ENCODE measurements at places on chromosomes 16 and 17.

DNA sequence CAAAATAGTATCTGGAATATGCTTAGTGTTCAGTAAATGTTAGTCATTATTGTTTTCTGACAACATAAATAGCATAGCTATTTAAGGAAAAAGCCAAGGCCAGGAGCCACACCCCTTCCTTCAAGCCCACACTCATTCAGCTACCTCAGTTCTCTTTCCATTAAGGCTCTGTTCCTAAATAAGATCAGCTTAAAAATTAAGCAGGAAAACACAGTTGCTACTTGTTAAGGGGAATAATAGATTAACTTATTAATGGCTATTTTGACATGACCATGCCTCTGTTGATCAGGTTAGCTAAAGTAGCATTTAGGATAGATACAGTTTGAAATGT lies 158.1 kb downstream of the CHD9 start:
- no peak for DNase-seq

DNA sequence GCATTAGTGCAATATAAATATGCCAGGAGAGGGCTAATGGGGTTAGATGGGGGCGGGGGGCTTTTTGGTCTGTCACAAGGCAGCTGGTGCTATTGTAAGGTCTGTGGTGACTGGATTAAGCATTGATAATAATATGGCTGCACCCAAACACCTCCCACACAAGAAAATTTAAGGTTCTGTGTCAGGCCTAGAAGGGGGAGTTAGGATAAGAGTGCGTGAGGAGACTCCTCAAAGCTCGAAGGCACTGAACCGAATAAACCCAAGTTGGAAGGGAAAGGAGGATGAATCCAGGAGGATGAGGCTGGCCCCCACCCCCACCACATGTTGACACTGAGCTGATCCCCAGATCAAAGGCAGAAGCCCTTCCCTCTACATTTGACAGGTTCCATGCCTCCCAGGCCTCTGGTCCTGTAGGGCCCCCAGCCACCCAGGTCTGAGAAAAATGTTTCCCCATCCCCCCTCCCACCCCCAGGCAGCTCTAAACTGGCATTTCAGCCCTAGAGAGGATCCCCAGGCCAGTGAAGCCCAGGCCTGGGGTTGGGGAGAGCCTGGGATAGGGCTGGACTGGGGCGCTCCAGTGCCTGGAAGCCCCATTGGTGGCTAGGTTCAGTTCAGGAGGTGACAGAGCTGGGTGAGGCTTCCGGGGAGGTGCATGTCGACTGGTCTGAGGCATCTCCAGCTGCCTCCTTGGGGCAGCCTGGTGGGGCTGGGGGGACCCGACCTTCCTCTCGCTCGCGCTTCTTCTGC lies 1.7 kb downstream of the HOXB1 start:
- DNase-seq: no peak

DNA sequence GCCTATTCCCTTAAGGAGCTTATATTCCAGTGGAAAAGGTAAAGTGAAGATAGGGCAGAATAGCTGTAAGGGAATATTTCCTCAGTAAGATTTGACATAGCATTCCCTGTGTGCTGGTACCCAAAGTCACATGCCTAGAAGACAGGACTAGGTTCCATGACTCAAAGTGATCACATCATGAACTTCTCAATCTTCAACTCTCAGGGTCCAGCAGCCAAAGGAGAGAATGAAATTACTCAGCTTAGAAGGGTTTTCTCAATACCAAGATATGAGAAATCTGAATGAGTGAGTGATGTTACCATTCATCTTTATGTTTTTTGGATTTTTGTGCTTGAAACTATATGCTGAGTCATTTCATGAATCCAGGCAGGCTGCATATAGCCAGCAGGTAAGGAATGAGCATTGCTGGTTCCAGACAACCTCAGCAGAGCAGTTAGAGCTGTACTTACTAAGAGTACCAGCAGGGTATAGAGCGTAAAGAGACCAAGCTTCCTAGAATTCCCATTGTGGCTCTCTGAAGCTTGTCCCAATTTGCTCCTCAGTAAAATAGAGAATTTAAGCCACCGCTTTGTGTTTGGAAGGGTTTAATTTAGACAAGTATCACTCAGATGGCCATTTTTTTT lies 91.1 kb downstream of the ANKFN1 start:
- DNase-seq: no peak

DNA sequence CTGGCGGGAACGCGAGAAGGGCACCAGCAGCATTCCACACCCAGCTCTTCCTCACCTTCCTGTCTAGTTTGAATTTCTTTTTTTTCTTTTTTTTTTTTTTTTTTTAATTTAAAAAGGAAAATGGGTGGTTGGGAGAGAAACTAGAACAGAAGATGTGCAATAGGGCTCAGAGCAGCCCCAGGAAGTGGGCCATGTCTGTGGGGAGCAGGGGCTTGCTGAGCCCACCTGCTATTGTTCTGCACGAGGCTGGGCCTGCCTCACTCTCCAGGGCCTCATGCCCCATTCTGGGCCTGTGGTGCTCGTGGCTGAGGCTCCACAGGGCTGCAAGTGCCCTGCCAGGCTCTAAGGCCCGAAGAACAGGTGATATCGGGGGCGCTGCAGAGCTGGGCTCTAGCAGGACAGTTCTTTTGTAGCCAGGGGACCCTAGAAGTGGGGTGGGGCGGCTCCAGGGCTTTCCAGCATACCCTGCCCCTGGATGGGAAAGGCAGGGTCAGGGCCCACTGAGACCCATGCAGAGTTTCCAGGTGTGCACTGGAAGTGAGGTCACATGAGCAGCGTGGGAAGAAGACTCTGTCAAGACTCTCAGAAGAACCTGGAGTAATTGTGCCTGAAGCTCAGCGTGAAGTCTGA lies 12.4 kb downstream of the MRPL27 start:
- no peak for DNase-seq

DNA sequence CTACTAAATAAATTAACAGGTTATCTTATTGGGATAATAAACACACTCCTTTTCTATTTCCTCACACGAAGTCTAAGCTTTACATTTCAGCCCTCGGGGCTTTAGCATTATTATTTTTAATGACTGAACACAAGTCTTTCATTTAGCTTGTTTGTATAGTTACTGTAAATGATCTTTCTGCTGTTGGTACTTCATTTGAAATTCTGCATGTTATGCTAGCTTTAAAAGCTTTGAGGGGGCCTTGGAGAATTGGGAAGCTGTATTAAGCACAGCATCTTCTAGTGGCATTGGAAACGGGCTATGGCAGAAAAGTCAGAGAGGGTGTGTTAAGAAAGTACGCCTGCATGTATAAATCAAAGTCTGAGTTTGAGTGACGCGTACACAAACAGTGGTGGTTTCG lies 243.7 kb downstream of the FTO start:
- DNase-seq: no peak

- DNase-seq: no peak
These were observed 179.4 kb downstream of the BANP start for GRCh38 chr16:88130681-88131080.

GRCh38 chr17:49209061-49209571 lies 1.3 kb downstream of the GNGT2 start:
- DNase-seq: no peak

DNA sequence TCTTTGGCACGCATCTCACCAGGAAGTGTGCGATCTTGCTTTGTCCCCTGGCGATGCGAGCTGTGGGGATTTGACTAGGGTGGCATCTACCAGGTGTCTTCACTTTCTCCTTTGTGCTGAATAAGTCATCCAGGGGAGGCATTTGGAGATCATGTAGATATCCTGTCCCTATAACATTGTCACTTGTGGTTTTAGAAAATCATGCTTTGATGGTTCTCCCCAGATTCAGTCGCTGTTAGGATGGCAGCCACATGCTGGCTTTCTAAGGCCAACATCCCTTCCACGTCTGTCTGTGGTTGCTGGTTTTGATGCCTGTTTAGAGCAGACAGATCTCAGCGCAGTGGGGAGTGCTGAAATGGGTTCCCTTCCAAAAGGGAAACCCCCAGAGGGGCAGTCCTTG lies 2.5 kb downstream of the ADAD2 start:
- no peak for DNase-seq

- DNase-seq: no peak
These were observed 6.6 kb upstream of the HEXIM2 start for GRCh38 chr17:45155029-45155428.

DNA sequence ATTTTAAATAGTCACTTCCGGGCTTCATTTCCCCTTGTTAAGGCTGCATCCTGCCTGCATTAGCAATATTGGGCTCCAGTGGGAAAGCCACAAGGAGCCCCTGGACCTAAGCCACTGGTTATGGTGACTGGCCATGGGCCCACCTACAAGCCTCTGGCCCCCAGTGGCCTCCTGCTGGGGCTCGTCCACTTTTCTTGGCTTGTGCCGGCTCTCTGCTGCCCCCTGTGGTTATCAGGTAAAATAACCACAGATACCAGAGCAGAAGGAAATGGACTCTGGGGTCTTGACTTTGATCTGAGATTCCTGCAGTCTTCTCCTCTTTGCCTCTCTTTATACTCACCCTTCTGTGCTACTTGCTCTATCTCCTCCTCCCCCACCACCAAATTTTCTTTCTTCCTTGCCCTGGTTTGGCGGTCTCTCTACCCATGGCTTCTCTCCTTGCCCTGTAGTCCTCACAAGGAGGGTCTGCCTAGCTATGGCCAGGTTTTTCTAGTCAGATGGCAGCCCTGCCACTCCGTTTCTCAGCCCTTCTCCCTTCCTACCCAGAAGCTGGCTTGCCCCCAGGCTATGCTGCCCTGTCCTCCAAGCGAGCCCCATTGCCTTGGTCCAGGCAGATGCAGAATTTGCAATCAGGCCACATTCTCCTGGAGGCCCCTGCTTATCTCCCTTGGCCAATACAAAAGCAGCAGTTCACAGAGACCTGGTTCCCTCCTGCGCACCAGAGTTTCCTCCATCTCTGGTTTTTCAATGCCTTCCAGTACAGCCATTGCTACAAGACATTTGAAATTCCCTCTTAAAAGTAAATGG lies 82.9 kb upstream of the RCVRN start:
- DNase-seq: no peak

DNA sequence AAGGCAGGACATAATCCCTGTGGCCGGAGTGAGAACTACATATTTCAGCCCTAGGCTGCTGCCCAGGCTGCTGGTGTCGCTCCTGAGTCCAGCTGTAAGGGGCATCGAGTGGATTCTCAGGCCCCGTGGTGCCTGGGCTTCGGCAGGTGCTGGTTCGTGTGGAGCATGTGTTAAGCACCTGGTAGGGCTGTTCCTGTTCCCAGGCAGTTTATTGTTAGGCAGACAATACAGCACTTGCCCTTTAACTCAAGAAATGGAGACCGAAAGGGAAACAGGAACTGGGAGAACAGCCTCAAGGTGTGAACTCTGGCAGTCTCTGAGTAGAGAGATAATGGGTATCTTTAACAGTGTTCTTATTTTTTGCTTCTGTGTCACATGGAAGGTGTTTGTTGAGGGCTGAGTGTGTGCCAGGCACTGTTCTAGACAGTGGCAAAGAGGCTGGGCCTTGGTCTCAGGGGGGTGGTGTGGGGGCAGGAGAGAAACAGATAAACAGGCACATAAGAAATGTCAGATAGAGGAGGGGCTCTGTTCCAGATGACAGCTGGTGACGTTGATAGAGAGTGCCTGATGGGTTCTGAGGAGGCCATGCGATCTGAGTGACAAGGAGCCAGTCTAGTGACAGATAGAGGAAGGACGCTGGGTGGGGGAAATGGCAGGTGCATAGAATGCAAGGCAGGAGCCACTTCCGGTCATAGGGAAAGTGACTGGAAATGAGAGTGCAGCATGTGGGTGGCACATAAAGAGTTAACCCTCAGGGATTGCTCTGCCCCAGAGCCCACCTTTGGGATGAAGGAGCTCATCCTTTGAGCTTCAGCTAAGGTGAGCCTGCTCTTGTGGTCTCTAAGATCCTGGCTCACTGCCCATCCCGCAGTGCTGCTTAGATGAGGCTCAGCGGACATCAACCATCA lies 33.8 kb downstream of the EPN2 start:
- DNase-seq: no peak

- DNase-seq: no peak
These were observed 4.6 kb upstream of the NACA2 start for GRCh38 chr17:61595418-61596186.

DNA sequence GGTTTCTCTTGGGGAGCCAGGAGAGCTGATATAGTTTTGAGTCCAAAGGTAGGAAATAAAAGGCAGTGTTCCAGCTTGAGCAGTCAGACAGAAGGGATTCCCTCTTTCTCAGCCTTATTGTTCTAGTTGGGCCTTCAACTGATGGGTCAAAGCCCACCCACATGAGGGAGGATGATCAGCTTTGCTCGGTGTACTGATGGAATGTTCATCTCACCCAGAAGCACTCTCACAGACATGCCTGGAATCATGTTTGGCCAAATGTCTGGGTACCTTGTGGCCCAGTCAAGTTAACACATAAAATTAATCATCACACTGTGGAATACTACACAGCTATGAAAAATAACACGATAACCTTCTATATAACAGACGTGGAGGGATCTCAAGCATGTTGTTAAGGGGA lies 23.1 kb upstream of the KCNG4 start:
- no peak for DNase-seq

- no peak for DNase-seq
These were observed 212.3 kb upstream of the SDK2 start for GRCh38 chr17:73856556-73856955.

- DNase-seq: peak; percentile 80
These were observed at the start of gene NLE1 for GRCh38 chr17:35141681-35142466. NLE1 (minus strand) TSS chr17:35142303; CDS start chr17:35142275, 28 bp downstream.

GRCh38 chr17:4450710-4451316 lies 17.1 kb downstream of the SPNS3 start:
- DNase-seq: no peak

GRCh38 chr16:3950343-3951193 lies 70.1 kb upstream of the CREBBP start:
- no peak for DNase-seq

DNA sequence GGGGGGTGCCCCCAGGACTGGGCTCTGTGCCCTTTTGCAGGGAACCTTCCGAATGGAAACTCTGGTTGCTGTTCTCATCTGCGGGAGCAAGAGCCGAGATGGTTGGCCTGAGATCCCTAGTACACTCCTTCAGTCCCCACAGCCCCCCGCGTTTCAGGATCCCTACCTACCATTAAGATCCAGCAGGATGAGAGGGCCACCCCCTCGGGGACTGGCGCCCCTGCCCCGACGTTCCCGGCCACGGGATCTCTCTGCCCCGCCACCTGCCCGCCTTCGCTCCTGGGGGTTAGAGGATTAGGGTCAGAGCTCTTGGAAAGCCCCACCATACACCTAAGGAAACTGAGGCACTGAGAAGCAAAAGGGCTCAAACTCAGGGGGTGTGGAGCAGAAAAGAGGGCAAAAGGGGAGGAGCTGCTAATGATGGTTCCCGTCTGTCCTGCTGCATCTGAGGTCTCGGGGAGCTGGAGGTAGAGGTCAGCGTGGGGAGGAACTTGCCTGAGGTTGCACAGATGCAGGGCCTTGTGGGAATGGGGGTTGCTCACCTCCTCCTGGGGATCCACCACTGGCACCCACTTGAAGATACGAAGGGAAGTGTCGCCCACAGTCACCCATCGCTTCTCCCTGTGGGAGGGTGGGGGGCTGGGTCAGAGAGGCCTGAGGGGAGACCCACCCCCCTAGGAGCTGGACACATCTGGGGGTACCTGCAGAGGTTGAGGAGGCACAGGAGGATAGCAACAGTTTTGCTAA lies 1.0 kb downstream of the BCL7C start:
- no peak for DNase-seq

GRCh38 chr17:76119409-76120371 lies 16.1 kb upstream of the EXOC7 start:
- no peak for DNase-seq

DNA sequence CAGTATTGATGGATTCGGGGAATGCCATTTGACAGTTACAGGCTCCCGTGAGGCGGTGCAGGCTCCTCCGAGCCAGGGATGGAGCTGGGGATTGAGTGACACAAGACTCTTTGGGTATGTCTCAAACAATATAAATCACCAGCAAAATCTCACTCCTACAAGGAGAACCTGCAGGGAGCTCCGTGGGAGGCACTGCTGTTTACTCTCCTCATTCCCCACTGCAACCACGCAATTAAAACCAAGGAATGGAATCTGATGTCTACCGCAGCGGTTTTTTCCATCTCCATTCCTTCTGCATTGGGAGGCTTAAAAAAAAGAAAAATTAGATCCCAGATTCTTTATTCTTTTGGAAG lies 157.9 kb downstream of the WWOX start:
- DNase-seq: no peak
